ENCODE measurements at places on chromosomes 6 and 20. TPM values are rescaled to one million over a fixed set of nuclear protein-coding genes. Genes with fewer than 3 reads are reported as not detected.
A peak's percentile ranks its signal among the peaks of the same experiment; 100 is the strongest.

- no peak overlapping the region for H3K4me3 ChIP-seq
- H3K27ac ChIP-seq, result peak overlapping the region; percentile 3
- no peak for DNase-seq
- peaks cover 28% of the 10 kb centered on the region for H3K4me1 ChIP-seq
These were observed 18.6 kb upstream of the POLR1H start for GRCh38 chr6:30042476-30042875.

DNA sequence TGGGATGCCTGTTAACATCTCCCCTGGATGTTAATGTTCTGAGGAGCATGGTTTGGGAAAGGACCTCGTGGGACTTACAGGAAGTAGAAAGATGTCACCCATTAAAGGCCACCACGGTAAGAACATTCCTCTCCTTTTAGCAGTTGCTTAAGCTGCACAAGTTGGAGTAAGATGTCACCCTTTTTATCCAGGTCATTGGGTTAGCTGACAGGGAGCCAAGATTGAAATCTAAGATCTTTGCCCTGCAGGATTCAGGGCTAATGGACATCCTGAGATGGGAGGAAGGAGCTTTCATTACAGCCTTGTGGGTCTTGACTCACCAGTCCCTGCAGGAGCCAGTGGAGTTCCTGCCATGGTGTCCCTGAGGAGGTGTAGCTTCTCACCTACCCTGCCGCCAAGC, 22.1 kb downstream of the PABPC1L start:
- DNase-seq, result no peak
- no peaks in the 10 kb centered on the region for H3K4me1 ChIP-seq
- no peak overlapping the region for H3K4me3 ChIP-seq
- no peak overlapping the region for H3K27ac ChIP-seq
- peaks cover 32% of the 10 kb centered on the region for H3K36me3 ChIP-seq
- no peaks in the 10 kb centered on the region for H3K27me3 ChIP-seq

- peak overlapping the region; percentile 90 for H3K4me3 ChIP-seq
- H3K4me1 ChIP-seq, result peaks cover 15% of the 10 kb centered on the region
- no peaks in the 10 kb centered on the region for H3K27me3 ChIP-seq
- no peaks in the 10 kb centered on the region for H3K36me3 ChIP-seq
These were observed 76.6 kb upstream of the CHD6 start for GRCh38 chr20:41694796-41695195.

DNA sequence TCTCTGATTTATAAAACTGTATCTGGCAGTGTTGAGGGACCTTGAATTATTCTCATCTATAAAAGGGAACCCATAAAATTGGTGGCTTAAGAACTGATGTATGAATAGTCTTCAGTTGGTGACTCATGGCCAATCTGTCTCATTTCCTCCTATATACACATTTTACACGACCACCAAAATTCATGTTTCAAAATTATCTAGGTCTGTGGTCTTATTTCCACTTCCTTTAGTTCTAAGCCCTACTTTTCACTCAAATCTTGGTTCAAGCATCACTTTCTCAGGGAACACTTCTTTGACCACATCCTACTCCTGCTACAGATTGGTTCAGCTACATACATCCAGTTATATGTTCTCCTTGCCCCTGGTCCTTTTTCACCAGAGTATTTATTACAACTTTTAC, 18.6 kb upstream of the ENPP1 start:
- H3K4me1 ChIP-seq, result peaks cover 14% of the 10 kb centered on the region
- peaks cover 21% of the 10 kb centered on the region for H3K27me3 ChIP-seq
- peak overlapping the region; percentile 24 for H3K27ac ChIP-seq
- no peaks in the 10 kb centered on the region for H3K36me3 ChIP-seq
- H3K4me3 ChIP-seq, result no peak overlapping the region

GRCh38 chr6:15960740-15961634, 167.9 kb upstream of the MYLIP start:
- H3K4me1 ChIP-seq, result peaks cover 17% of the 10 kb centered on the region
- H3K27me3 ChIP-seq, result no peaks in the 10 kb centered on the region
- no peak for DNase-seq
- no peak overlapping the region for H3K27ac ChIP-seq
- no peaks in the 10 kb centered on the region for H3K36me3 ChIP-seq

DNA sequence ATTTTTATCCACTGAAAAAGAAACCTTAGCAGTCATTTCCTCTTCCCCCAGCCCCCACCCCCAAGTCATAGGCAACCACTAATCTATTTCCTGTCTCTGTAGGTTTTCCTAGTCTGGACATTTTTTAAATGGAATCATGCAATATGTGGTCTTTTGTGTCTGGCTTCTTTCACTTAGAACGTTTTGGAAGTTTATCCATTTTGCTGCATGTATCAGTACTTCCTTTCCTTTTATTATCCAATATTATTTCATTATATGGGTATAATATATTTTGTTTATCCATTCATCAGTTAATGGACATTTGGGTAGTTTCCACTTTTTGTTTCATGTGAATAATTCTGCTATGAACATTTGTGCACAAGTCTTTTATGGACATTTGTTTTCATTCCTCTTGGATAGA, 99.3 kb upstream of the BMP5 start:
- DNase-seq, result no peak
- no peak overlapping the region for H3K27ac ChIP-seq
- no peaks in the 10 kb centered on the region for H3K27me3 ChIP-seq
- no peak overlapping the region for H3K4me3 ChIP-seq
- no peaks in the 10 kb centered on the region for H3K36me3 ChIP-seq

- no peaks in the 10 kb centered on the region for H3K36me3 ChIP-seq
- peaks cover 4% of the 10 kb centered on the region for H3K27me3 ChIP-seq
- H3K4me1 ChIP-seq, result peaks cover 9% of the 10 kb centered on the region
- H3K27ac ChIP-seq, result no peak overlapping the region
- DNase-seq, result no peak
These were observed 5.1 kb downstream of the MOCS1 start for GRCh38 chr6:39929039-39929732.

DNA sequence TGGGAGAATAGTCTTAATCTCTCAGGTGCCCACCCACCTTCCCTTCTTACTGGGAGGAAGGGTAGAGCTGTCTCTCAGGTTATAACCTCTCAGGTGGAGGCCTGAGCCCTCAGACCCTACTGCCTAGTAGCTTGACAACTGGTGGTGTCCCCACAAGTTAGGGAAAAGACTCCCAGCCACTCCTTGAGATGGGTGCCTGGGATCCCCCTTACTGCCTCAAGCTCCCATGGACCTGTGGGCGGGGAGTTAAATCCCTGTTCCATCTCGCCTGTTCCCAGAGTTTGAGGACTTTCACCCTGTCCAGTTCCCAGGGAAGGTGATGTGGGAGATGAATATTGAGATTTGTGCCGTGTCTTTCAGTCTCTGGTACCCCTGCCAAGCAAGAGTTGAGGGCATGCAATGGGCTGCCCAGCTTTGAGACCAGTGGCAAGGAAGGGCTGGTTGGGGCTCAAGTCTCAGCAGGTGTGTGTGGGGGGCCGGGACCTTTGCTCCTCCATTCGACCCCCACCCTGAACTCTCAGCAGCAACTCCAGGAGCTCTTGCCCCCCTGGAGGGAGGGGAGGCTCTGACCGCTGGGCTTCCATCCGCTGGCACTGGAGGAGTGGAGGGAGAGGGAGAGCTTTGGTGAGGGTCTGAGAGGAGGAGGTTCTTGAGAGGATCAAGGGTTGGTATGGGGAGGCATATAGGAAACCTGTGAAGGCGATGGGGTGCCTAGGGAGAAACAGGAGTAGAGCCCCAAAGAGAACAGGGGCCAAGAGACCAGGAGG, 1.1 kb upstream of the PBX2 start:
- H3K4me3 ChIP-seq, result peak overlapping the region; percentile 97
- peaks cover 38% of the 10 kb centered on the region for H3K36me3 ChIP-seq
- H3K27me3 ChIP-seq, result no peaks in the 10 kb centered on the region
- no peak for DNase-seq
- H3K4me1 ChIP-seq, result peaks cover 48% of the 10 kb centered on the region

DNA sequence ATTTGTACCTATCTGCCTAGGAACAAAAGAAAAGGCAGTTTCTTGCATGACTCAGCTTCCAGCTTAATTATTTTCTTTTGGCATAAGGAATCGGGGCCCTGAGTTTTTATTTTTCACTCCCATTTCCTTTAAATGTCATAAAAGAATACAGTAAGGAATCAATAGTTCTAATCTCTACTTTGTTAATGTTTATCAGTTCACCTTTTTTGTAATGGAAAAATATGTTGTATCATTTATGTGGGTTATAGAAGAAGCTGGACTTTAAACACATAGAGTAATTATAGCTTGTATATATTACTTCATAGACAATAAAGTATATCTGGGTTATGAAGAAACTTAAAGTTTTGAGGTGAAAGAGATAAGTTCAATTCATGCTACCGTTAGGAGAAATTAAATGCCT, 1214.8 kb upstream of the GJE1 start:
- H3K4me3 ChIP-seq, result no peak overlapping the region
- no peaks in the 10 kb centered on the region for H3K4me1 ChIP-seq
- no peak overlapping the region for H3K27ac ChIP-seq
- H3K36me3 ChIP-seq, result no peaks in the 10 kb centered on the region
- no peak for DNase-seq
- H3K27me3 ChIP-seq, result no peaks in the 10 kb centered on the region

- H3K4me1 ChIP-seq, result peaks cover 13% of the 10 kb centered on the region
- H3K27me3 ChIP-seq, result no peaks in the 10 kb centered on the region
- H3K27ac ChIP-seq, result no peak overlapping the region
- H3K4me3 ChIP-seq, result no peak overlapping the region
- DNase-seq, result no peak
These were observed 42.0 kb downstream of the VTA1 start for GRCh38 chr6:142189057-142189456.

DNA sequence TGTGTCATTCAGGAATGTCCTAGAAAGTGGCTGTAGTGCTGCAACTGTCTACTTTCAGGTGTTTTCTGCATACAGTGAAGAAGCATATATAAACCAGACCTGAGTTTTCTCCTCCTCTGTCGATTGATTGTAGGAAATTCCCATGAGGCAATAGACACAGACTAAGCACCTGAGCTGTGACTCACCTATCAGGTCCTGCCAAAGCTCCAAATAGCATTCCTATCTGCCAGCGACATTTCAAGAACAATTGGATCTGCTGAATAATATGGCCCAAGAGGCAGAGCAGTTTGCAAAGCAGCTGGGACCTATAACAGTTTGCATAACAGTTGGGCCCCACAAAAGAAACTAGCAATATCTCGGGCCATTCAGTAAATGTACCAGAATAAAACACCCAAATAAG, 360.4 kb downstream of the HAO1 start:
- H3K4me1 ChIP-seq, result no peaks in the 10 kb centered on the region
- no peak for DNase-seq
- H3K36me3 ChIP-seq, result no peaks in the 10 kb centered on the region
- H3K27ac ChIP-seq, result no peak overlapping the region
- H3K4me3 ChIP-seq, result no peak overlapping the region

DNA sequence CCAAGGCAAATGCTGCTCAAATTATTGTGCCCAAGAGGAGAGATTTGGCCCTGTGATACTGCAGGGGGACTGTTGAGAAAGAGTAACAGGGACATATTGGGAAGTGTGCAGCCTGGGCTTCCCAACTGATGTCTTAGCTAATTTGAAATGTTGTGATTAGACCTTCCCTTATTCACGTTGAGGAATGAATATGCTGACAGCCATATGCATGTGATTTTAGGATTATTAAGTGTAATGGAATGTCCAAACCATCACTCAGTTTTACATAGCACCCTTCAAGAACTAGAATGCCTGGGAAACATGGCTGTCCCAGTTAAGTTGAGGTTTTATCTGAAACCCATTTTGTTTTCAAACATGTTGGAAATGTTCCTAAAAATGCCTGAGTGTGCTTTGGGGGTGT, 81.4 kb downstream of the CARMIL1 start:
- DNase-seq, result no peak
- H3K36me3 ChIP-seq, result no peaks in the 10 kb centered on the region
- peaks cover 12% of the 10 kb centered on the region for H3K4me1 ChIP-seq
- H3K27me3 ChIP-seq, result no peaks in the 10 kb centered on the region

DPPA5 gene
- not detected for total RNA-seq

AIF1 gene
- total RNA-seq, result 253 TPM

CEP43 gene
- 20.2 TPM for total RNA-seq

CAGE1 gene
- total RNA-seq, result 0.18 TPM
